ENCODE measurements at places on chromosomes 4 and X.

DNA sequence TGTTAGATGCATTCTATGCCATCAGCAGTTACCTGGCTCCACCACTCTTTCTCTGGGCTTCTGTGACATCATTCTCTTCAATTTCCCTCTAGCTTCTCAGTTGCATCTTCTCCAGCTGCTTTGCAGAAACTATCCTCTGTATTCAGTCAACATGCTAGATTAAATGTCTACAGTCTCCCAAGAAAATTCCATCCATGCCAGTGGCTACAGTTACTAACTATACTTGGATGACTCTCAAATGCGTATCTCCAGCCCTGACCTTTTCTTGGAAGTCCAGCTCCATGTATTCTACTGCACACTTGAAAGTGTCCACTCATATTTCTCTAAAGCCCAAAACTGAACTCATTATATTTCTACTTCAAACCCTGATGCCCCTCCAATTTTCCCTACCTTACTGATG is 232.3 kb upstream of the TENM3 start:
- DNase-seq: no peak

- DNase-seq: no peak
These were observed 64.0 kb downstream of the ELOVL6 start for GRCh38 chr4:110134269-110134869.

DNA sequence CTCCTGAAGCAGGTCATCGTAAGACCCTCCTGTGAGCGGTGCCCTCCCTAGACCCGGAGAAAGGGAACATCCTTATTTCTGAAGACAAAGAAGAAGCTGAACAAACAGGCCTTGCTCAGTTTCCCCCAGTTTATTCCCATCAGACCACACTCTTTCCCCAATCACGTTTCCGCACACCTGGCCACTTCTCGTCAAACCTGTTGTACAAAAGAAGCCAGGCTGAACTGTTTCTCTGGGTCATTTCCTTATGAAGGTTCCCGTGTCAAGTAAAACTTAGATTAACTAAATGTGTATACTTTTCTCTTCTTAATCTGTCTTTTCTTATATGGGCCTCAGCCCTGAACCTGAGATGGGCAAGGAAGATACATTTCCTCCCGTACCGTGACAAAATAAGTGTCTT is 111.6 kb upstream of the ENPP6 start:
- DNase-seq: no peak

- no peak for DNase-seq
These were observed 168.8 kb upstream of the FAM47A start for GRCh38 chrX:34300871-34301270.

DNA sequence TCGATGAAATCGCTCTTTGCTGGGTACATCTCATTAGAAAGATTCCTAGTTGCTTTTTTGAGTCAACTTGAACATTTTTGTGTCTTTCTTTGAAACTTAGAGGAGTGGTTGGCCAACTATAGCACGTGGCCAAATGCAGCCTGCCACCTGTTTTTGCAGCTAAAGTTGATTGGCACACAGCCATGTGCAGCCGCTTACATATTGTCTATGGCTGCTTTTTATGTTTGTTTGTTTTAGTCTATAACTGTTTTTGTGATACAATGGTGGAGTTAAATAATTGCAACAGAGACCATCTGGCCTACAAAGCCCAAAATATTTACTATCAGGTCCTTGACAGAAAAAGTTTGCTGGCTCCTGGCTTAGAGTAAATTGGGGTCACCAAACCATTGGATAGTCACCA is 86.3 kb downstream of the CLCN4 start:
- no peak for DNase-seq

- no peak for DNase-seq
These were observed 261.1 kb upstream of the PLCXD1 start for GRCh38 chrX:19912-20571.

DNA sequence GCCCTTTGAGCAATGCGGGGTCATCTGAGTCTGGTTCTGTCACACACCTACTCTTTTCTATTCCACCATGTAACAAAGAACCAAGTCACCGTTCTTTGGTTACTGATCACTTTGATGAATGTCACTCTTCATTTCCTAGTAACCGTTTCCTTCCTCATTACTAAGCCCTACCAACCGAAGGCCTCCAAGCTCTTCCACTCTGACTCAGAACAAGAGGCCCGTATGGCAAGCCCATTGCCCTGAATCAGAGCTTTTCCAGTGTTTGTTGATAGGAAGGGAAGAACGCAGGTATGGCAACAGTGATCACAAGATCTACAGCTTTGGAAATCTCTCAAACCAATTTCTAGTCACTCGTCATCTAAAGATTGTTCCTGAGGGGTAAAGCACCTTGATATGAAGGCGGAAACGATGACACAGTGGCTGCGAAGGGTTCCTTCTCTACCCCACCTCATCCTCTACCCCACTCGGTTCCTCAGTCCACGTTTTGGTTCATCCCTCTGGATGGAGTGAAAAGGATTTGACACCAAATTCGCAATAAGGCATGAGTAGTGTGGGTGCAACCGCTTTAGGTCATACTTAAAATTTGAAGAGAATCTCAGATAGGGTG is 28.0 kb upstream of the CD40LG start:
- no peak for DNase-seq

- no peak for DNase-seq
These were observed 31.1 kb downstream of the FGFRL1 start for GRCh38 chr4:1042352-1043055.

- no peak for DNase-seq
These were observed 203.3 kb downstream of the ANTXR2 start for GRCh38 chr4:79869597-79870237.

DNA sequence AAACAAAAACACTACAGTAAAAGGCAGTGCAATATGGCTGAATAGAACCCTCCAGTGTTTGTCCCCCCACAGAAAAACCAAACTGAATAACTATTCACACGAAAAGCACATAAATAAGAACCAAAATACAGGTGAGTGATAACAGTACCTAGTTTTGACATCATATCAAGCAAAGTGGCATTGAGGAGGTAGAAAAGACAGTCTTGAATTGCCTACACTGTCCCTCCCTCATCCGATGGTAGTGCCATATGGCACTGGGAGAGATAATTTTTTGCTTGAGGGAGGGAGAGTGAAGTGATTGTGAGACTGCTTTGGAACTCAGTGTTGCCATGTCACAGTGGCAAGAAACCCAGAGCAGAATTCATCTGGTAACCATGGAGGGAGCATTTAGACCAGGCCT is 99.2 kb downstream of the GPR174 start:
- no peak for DNase-seq

DNA sequence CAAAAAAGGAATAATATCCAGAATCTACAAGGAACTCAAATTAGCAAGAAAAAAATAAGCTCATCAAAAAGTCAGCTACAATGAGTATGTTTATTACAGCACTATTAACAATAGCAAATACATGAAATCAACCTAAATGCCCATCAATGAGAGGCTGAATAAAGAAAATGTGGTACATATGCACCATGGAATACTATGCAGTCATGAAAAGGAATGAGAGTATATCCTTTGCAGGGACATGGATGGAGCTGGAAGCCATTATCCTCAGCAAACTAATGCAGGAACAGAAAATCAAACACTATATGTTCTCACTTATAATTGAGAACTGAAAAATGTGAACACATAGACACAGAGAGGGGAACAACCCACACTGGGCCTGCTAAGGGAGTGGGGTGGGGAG is 178.4 kb upstream of the IRS4 start:
- no peak for DNase-seq

GRCh38 chr4:85147481-85148076 is 181.1 kb upstream of the WDFY3 start:
- DNase-seq: peak; percentile 16

GRCh38 chr4:3107271-3107670 is 32.8 kb downstream of the HTT start:
- DNase-seq: no peak

- no peak for DNase-seq
These were observed 7.4 kb upstream of the TBC1D25 start for GRCh38 chrX:48532161-48532560.

GRCh38 chrX:142054094-142054493 is 150.4 kb downstream of the MAGEC1 start:
- DNase-seq: no peak

- DNase-seq: no peak
These were observed 38.1 kb upstream of the CLDN24 start for GRCh38 chr4:183360161-183360919.

DNA sequence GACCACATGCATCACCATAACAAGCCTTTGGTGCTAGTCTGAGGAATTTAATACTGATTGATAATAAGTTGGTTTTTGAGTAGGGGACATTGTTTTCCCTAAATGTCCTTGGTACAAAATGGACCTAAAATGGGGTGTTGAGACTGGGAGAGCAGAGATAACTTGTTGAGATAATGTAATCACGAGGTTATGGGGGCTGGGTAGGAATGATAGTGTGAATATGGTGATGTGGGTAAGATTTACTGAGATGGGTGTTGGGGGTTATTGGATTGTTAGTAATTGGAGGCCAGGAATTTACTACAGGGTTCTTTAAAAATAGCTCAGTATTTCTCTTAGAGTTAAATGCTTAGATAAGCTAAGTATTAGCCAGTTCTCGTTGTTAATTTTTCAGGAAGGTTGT is 3.9 kb downstream of the BMP2K start:
- DNase-seq: no peak

DNA sequence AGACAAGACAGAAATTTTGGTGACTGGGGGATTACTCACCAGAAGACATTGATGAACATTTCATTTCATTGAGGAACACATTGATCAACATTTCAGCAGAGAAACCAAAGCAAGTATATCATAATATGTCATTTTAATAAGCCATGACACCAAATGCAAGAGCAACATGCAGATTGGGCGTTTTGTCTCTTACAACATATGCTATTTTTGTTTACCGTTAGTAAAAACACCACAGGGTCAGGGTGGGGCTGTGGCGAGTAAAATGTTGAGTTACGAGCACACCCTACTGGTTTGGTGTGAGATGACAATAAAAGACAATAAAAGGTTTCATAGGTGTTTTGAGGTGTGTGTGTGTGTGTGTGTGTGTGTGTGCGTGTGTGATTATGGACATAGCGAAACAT is 294.5 kb downstream of the PDGFC start:
- no peak for DNase-seq

GRCh38 chr4:55023030-55023429 is 102.4 kb downstream of the KDR start:
- no peak for DNase-seq

- no peak for DNase-seq
These were observed 843 bp downstream of the RPL34 start for GRCh38 chr4:108620933-108621905.

GRCh38 chr4:184896868-184897715 is 71.3 kb upstream of the ACSL1 start:
- DNase-seq: peak; percentile 16

- DNase-seq: no peak
These were observed 78.8 kb upstream of the PLAC1 start for GRCh38 chrX:134737061-134737460.

GRCh38 chrX:108001218-108001814 is 19.1 kb upstream of the TEX13B start:
- no peak for DNase-seq

DNA sequence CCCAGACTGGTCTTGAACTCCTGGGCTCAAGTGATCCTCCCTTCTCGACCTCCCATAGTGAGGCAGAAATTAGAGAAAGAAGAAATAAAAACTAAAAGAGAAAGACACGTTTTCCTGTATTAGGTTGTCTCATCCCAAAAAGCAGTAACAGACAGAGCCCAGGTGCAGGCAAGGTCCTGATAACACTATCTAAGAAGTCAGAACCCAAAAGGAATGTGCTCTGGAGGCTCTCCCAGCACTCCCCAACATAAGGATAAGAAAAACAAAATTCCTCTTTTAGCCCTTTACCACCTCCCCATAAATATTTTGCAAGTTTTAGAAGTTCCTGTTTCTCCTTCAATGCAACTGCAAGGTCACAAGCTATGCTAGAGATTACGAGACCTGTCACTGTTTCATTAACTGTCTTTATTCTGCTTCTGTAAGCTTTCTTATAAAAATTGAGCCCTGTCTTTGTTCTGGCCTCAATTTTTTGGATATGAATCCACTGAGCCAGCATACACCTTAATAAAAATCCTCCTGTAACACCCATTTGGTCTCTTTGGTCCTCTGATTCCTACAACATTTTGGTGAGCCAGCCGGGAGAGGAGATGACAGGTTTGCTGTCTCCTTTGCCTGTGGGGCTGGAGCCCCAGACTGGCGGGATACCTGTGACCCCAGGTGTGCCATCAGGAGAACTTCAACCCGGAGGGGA is 25.9 kb downstream of the LIAS start:
- no peak for DNase-seq

DNA sequence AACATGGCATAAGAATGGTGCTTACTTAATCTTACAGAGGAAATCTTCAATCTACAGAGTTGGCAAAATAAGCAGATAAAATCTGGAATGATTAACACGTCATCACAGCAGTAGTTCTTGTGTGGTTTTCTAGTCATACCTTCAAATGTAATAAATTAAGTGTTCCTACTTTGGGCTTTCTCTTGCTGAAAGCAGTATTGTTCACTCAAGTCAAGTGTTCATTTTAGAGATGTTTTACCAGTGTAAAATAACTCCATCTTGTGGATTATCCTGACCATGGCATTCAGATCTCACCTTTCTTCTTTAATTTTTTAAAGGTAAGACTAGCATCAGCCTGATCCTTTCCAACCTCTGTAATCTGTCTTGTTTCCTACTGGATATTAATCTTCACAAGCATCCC is 72.9 kb downstream of the ADAMTS3 start:
- no peak for DNase-seq

DNA sequence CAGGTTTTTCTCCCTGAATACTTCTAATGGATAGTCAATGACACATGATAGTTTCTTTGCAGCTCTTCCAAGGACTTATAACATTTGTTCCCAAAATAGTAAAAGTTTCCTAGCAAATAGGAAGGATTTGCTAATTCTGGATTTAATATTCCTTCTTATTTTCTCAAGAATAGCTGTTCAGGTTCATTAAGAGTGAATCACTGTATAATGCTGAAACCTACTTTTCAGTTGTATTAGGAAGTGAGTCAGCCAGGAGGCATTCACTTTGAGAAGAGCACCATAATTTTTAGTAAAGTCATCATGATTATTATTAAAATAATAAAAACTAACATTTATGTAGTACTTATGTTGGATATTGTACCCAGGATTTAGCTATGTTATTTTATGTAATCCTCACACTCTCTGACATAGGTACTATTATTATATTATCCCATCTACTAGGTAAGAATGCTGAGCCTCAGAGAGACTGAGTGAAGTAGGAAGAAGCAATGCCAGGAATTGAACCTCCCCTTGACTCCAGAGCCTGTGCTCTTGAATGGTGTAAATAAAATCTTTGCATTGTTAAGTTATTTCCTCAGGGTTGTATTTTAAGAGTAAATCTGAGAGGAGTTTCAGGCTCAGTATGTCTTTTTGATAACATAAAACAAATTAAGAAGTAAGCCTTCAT is 114.8 kb downstream of the REELD1 start:
- DNase-seq: no peak

- DNase-seq: no peak
These were observed 471.8 kb downstream of the KCNIP4 start for GRCh38 chr4:21476757-21477156.

DNA sequence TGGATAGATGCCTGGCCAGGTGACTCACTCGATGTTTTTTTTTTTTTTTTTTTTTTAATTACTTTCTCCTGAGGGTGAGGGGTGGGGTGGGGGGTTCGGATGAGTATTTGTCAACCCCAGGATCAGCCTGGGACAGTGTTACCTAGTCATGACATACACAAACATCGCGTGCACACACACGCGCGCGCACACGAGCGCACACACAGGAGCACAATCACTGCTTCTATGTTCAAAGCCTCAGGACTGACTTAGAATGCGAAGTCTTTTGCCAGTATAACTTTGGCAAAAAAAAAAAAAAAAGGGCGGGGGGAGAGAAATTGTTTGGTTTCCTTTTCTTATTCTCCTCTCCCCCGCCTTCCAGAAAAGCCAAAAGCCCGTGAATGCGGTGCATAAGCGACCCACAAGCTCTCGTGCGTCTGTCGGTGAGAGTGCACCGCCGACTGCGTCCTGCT is 115.0 kb upstream of the TEX13C start:
- DNase-seq: no peak
